ENCODE measurements at places on chromosomes 7 and 10.
A peak's percentile ranks its signal among the peaks of the same experiment; 100 is the strongest.

GRCh38 chr7:157764193-157764592, 427.4 kb downstream of the DNAJB6 start:
- DNase-seq: no peak

DNA sequence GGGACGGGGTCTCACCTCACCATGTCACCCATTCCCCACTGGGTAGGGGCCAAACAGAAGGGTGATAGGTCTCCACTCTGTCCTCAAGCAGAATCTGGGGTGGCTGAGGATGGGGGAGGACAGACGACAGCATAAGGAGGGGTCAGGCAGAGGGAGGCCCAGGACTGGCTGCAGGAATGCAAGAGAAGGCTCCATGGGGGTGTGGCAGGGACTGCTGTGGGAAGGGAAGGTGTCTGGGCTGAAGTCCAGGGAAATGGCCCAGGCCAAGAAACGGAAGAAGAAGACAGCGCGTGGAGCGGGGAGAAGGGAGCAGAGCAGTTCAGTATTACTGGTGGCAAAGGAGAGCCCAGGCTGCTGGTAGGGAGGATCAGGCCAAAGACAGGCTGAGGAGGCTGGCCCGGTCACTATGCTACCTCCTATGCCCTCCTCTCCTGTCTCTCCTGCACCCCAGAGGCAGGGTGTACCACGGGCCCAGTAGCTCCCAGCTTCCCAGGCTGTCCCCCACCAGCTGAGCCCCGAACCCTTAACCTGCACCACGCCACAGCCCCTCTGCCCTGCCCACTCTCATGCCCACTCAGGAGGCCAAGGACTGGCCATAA, 60.9 kb downstream of the GRB10 start:
- peak; percentile 25 for DNase-seq

DNA sequence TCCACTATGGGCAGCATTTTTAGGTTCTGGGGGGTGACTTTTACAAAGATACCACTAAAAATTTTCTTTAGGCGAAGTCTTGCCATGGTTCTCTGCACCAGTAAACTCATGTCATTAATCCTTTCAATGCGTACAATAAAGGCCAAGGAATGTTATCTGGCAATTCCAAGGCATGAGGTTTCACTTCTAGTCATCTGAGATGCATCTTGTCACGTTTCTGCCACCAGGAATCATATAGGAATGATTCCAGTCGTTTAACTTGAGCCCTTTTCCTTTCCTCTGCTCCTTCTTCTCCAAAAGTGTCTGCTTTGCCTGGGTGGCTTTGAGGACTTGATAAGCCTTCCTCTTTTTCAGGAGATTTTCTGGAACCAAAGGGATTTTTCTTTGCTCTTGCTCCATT, 56.8 kb downstream of the COBL start:
- no peak for DNase-seq

DNA sequence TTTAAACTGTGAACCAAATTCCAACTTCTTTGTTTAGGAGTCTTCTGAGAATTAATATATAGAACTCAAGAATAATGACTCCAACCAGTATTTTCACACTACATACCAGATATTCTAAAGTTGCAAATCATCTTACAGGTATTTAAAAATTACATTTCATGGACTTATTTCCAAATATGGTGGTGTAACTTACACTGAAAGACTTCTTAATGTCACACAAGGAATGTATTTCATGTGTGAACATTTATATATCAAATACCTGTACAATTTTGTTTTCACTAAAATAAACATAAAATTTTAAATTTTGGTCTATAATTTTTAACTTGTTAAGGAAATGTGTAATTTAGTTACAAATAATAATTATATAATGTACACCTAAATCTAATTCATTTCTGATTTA, 2.6 kb upstream of the CDK6 start:
- no peak for DNase-seq

- DNase-seq: no peak
These were observed 8.3 kb downstream of the ZMIZ2 start for GRCh38 chr7:44756904-44757303.

GRCh38 chr10:69890065-69890847, 88.5 kb downstream of the COL13A1 start:
- DNase-seq: no peak

DNA sequence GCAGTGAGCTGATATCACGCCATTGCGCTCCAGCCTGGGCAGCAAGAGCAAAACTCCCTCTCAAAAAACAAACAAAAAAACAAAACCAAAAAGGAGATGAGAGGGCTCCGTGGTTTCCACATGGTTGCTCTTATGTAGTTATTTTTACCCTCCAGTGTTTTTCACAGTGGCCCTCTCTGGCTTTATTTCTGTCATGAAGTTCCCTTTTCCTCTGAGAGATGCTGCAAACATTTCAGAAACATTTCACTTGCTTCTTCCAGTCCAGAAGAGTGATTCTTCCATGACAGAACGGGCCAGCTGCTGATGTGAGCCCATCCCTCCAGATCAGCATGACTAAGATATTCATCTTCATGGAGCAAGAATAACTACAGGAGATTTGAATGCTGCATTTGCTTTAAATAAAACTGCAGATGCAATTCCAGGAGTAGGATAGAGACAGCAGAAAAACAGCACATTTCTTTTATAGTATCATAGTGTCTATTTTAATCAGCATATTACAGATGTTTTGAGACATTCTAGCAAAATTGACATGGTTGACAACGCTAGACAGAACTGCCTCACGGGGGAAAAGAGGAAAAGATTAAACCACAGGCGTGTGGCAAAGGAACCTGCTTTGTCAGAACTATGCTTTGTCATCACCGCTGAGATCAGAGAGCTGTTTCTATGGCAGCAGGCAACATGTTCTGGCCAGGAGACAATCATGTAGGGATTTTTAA, 40.3 kb downstream of the NRCAM start:
- DNase-seq: peak; percentile 43

DNA sequence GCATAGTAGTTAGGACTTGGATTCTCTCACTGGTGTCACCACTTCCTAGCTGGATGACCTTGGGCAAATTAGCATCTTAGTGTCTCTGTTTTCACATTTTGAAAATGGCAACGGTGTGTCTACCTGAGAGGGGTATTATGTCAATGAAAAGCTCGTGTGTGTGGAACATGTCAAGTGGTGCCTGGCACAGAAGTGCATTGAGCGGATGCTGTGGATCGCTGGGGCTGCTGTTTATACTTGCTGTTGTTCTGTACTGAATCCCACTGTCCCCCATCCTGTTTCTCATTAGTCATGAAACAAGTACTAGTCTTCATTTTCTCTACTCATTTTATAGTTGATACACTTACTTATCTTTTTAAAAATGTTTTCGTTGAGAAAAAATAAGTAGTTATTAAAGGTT, 26.1 kb downstream of the RBM33 start:
- DNase-seq: no peak

- no peak for DNase-seq
These were observed 545.0 kb downstream of the NRG3 start for GRCh38 chr10:82420001-82420400.

DNA sequence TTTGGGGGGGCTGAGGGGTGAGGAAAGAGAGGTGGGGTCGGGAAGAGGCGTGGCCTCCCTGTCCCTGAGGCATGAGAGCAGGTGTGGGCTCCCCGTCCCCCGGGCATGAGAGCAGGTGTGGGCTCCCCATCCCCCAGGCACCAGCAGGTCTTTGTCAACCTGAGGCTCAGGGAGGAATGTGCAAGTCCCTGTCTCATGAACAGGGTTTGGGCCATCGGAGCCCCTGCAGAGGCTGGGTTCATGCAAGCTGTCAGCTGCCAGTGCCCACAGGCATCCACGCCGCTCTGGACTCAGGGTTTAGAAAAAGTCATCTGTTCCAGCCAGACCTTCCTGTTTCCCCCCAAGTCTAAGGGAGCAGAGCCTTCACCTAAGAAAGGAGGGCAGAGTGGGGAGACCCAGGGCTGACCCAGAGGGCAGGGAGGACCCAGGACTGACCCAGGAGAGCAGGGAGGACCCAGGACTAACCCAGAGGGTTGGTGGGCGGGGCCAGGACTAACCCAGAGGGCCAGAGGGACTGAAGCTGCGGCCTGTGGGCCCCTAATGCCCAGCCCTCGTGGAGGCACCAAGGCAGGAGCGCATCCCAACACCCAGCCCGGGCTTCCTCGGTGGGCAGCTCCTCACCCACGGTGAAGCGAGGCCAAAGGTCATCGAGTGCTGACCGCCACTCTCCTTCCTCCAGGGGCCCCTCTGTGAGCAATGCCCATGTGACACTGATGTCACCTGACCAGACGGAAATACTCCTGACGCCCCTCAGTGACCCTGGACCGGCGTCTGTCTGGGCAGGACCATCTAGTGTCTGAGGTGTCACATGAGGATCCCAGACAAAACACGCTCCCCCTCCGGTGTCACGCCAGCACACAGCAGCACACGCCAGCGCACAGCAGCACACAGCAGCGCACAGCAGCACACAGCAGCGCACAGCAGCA, 28.9 kb upstream of the GPR146 start:
- DNase-seq: no peak

- DNase-seq: peak; percentile 86
These were observed 9.7 kb downstream of the IFIT3 start for GRCh38 chr10:89337484-89337883.

DNA sequence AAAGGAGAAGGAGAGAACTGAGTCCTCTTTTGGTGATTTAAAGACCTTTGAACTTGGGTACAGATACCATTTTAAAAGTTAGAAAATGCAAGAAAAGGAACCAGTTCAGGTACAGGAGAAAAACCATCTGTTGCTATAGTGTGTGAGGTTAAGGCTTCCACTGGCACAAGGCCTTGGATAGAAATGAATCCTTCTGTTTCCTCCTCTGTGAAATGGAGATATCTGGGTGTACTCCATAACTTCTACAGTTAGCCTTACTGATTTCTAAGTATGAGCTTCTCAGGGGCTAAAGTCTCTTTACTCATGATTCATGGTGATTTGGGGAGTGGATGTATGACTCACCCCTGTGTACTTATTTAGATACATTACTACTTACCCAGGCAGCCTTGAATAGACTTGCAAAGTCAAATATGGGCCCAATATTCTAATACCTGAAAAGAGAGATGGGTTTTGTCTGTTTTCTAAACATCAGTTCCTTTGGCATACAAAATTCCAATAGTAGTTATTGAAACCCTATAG, 117.2 kb upstream of the ADO start:
- DNase-seq: peak; percentile 34

GRCh38 chr10:79444199-79445119, 965 bp downstream of the ZCCHC24 start:
- DNase-seq: peak; percentile 56

DNA sequence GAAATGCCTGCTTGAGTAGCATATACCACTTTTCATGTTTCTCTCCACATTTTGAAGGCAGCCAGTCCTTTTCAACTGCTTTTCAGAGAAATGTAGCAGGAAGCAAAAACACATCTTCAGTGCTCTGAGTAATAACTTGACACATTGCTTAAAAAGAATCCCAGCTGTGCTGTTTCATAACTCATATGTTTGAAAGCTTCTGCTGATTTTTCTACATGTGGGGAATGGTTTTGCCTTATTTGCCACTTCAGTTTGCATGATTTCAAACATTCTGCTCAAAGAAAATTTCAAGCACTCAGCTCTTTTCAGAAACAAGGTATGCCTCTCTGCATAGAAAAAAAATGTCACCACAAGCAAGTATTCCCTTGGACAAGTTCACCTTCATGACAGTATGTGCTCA, 732.8 kb downstream of the POM121L12 start:
- DNase-seq: no peak

- no peak for DNase-seq
These were observed 24.5 kb upstream of the NCAPG2 start for GRCh38 chr7:158728911-158729645.

DNA sequence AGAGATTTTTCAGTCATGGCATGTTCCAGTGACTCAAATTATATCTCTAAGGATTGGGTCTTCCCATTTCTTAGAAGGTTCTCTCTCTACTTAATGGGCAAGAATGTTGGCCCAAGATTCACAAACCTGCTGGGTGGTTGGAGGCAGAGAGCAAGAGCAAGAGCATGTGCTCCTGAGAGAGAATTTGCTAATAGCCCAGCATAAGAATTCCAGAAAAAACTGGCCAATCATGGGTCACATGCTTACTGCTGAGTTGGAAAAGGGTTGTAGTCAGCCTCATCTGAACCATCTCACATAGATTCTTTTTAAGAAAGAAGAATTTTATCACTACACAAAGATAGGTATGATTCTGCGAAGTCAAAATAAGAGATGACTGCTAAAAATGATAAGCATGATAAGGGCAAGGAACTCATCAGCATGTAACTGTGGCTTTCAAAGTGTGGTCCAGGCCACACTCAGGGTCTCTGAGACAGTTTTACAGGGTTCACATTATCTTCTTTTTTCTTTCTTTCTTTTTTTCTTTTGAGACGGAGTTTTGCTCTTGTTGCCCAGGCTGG, 8.2 kb upstream of the VCL start:
- DNase-seq: no peak

GRCh38 chr7:100434297-100435144, 1.8 kb downstream of the PPP1R35 start:
- DNase-seq: no peak

DNA sequence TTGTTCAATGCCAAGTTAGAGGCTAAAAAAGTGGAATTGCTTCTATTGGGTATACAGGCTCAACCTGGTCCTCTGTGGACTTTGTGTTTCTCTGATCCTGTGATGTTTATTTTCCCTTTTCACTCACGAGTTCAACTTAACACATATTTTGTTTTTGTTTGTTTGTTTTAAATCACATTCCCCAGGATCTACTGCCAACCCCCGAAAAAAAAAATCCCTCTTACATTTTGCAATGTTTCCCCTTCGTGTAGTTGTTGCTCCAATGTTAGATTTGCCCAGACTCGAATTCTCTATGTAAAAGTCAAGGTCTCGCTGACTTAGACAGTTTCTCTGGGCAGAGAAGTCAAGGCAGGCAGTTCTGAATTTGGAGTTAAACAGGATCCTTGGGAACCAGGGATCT, 876.4 kb downstream of the CCSER2 start:
- DNase-seq: no peak

- no peak for DNase-seq
These were observed 96.4 kb downstream of the KCNMA1 start for GRCh38 chr10:77541247-77541646.

- DNase-seq: no peak
These were observed 50.4 kb downstream of the RGS10 start for GRCh38 chr10:119491966-119492757.

- peak; percentile 37 for DNase-seq
These were observed 12.1 kb downstream of the TFR2 start for GRCh38 chr7:100629117-100629716.

- no peak for DNase-seq
These were observed 67.0 kb downstream of the FGFR2 start for GRCh38 chr10:121531076-121531829.

DNA sequence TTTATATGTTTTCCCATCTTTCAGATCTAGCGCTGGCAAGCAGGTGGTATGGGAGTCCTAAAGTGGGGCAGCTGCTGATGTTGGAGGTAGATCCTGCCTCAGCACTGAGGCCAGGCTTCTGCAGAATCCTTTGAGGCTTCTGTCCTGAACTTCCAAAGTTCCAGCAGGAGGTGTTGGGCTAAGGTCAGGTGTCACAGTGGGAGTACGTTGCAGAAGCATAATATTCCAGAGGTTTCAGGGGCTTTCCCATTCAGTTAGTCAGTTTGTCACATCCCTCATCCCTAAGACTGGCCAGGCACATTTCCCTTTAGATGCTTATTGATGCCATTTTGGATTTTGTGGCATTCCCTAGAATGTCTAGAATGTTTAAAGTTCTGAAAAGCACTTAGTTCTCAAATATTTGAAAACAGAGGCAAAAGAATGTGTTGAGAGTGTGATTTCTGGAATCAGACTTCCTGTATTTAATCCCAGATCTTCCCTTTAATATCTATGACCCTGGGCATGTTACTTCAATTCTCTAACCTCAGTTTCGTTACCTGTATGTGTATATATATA, 319.1 kb upstream of the PHYHIPL start:
- DNase-seq: no peak

- no peak for DNase-seq
These were observed 181.4 kb downstream of the GNAT3 start for GRCh38 chr7:80330434-80330833.
